Upper lobe of left lung (tissue), 6 donors: ENCODE measurements at places on chromosomes 7 and 10. TPM values are rescaled to one million over a fixed set of nuclear protein-coding genes. Genes with fewer than 3 reads are reported as not detected.

The NEUROG3 gene
- not detected for total RNA-seq

DNA sequence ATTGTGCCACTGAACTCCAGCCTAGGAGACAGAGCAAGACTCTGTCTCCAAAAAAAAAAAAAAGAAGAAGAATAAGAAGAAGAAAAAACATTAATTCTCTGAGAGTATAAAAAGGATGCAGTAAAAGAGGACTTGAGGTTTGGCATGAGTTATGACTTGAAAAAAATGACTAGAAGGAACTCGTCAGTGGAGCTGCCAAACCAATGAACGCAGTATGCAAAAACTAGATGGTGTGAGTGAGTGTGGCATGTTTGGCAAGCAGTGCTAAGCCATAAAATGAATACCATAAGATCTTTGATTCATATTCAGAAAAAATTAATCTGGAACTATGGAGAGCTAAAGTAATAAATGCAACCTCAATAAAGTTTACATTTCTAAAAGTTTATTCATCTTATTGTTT is 68.6 kb upstream of the MEOX2 start:
- no peak for DNase-seq

GRCh38 chr10:86658751-86659150 is 4.4 kb downstream of the OPN4 start:
- no peak for DNase-seq

GRCh38 chr10:115818012-115818411 is 455.0 kb downstream of the GFRA1 start:
- no peak for DNase-seq

GRCh38 chr7:144842377-144842851 is 6.6 kb upstream of the TPK1 start:
- no peak for DNase-seq
